Activated T-helper 2 cell treated with anti-CD3 and anti-CD28 coated beads, Interferon-gamma antibody, Interleukin-2, Interleukin-4, amounts not matched to agents 10 μg/mL and 5 μg/mL and 100 μg/mL, durations not matched to agents 14 hours and 24 hours and 36 hours (primary cell): ENCODE measurements at places on chromosomes 3 and 15. TPM values are rescaled to one million over a fixed set of nuclear protein-coding genes. Genes with fewer than 3 reads are reported as not detected.

The PRC1 gene
- total RNA-seq = 91.8 and 95.2 TPM in 2 replicates

The IL5RA gene
- total RNA-seq = 0.18 TPM in 1 of 2 replicates, not detected in the other

DNA sequence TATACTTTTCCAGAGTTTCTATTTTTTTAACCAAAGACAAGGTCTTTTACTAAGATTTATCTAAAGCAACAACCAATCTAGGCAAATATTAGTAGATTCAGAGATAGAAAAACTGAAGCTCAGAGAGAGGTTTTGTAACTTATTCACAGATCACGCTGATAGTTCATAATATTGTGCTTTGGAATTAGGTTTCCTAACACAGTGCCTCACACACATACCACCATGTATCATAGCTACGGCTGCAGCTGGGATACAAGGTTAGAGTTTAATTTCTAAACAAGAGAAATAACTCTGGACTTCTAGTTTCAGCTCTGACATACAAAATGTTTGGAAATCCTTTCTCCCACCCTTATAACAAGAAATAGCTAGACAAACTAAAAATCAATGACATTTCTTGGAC lies 565.7 kb downstream of the PYDC2 start:
- H3K4me3 ChIP-seq = no peak overlapping the region
- no peak overlapping the region for H3K27ac ChIP-seq
- no peaks in the 10 kb centered on the region for H3K4me1 ChIP-seq
- H3K27me3 ChIP-seq = no peaks in the 10 kb centered on the region

DNA sequence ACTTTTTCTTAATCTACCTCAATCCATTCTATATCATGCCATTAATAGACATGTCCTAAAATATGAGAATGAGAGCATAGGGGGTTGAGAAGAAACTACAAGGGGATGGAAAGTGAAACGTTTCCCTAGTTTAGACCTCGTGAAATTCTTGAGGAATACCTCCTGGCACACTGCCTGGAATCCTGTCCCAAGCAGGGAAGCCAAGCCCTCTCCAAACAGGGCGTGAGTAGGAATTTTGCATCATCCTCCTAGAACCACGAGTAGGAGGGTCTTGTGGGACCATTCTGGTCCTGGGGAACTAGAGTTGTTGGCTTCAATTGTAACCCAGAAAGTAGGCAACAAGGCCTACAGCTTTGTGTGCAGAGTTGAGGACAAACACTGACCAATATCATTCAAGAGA lies 19.6 kb upstream of the C3orf80 start:
- H3K36me3 ChIP-seq = no peaks in the 10 kb centered on the region
- no peak for DNase-seq
- no peak overlapping the region for H3K4me3 ChIP-seq
- no peak overlapping the region for H3K27ac ChIP-seq
- H3K27me3 ChIP-seq = peaks cover 17% of the 10 kb centered on the region

- H3K27me3 ChIP-seq = peaks cover 2% of the 10 kb centered on the region
- no peaks in the 10 kb centered on the region for H3K4me1 ChIP-seq
- DNase-seq = no peak
- no peaks in the 10 kb centered on the region for H3K36me3 ChIP-seq
- no peak overlapping the region for H3K4me3 ChIP-seq
Observed at GRCh38 chr3:126765187-126766069, 61.4 kb downstream of the CHCHD6 start.

The EPB42 gene
- not detected in 2 replicates for total RNA-seq
